Cortex of kidney (tissue), 1 donor: ENCODE measurements at places on chromosomes 4 and X.

GRCh38 chr4:71907782-71908181, 123.9 kb upstream of the GC start:
- DNase-seq, result no peak

- DNase-seq, result no peak
Observed at GRCh38 chr4:89998469-89999011, 103.9 kb downstream of the MMRN1 start.

DNA sequence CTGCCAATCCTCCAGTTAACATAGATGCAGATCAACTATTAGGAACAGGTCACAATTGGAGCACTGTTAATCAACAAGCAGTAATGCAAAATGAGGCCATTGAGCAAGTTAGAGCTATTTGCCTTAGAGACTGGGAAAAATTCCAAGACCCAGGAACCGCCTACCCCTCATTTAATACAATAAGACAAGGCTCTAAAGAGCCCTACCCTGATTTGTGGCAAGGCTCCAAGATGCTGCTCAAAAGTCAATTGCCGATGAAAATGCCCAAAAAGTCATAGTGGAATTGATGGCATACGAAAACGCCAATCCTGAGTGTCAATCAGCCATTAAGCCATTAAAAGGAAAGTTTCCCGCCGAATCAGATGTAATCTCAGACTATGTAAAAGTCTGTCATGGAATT, 20.5 kb upstream of the TRIM61 start:
- no peak for DNase-seq

DNA sequence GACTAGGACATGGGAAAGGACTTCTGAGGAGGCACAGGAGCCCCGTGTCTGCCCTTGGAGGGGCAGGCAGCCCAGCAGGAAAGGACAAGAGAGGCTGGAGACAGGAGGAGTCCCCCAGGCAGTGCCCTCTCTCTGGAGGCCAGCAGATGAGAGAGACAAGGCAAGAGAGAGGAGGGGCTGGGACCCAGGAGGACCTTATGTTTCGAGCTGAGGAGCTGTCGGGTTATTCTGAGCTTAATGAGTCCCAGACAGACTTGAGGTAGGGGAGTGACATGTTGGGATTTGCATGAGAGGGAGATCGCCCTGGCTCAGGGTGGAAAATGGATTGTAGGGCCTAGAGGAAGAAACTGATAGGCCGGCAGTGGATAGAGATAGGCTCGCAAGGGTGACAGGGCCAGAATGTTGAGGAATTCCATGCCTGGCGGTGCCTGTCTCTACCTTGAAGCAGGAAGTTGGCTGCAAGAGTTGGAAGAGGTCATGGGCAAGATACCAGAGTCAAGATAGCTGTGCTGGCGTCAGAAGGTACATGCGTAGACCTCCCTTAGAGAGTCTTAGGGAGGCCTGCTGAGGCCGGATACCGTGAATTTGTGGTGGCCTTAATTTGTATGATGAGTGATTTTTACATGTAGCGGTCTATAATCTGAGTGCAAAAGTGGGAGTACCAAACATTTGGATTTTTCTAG, 19.4 kb downstream of the STOX2 start:
- no peak for DNase-seq

DNA sequence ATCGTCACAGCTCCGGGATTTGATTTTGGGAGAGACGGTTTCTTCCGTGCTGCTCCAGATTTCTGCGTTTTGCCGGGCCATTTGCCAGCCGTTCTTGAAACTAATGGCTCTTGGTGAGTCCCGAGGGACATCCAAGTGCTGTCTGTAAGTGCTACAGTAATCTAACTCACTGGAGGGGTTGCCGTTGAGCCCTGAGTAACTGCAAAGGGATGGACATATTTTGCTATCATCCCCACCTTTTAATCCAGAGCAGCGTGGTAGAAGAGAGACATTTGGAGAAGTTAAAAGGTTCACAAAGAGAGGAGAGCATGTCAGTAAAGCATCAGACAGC, 88.9 kb upstream of the PDLIM3 start:
- no peak for DNase-seq

- no peak for DNase-seq
Observed at GRCh38 chrX:103817502-103817901, 14.6 kb downstream of the RAB9B start.

GRCh38 chr4:188336891-188337290, 197.7 kb downstream of the TRIML1 start:
- DNase-seq, result no peak

DNA sequence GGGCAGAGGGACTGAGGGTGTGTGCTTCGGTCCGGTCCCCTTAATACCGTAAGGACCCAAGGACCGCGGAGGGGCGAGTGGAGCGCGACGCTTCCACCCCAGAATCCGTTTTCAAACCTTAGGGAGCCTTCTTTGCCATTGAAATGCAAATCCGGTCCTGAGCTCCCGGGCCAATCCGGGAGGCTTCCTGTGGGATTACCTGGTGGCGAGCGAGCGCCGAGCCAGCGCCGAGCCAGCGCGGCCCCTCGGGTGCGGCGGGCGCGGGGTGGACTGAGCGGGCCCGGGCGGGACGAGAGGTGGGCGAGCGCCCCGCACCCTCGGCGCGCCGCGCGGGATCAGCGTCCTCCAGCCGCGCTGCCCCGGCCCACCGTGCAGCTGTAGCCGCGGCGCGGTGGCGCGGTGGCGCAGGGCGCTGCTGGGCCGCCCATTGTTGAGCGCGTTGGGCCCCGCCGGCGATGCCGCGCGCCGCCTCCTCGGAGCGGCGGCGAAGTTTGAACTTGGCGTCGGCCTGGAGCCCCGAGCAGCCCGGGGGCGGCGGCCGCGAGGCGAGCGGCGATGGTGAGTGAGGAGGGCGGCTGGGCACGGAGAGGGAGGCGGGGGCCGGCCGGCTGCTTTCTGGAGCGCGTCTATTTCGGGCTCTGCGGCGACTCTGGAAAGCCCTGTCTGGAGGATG, 208.7 kb downstream of the SOWAHB start:
- peak; percentile 11 for DNase-seq

DNA sequence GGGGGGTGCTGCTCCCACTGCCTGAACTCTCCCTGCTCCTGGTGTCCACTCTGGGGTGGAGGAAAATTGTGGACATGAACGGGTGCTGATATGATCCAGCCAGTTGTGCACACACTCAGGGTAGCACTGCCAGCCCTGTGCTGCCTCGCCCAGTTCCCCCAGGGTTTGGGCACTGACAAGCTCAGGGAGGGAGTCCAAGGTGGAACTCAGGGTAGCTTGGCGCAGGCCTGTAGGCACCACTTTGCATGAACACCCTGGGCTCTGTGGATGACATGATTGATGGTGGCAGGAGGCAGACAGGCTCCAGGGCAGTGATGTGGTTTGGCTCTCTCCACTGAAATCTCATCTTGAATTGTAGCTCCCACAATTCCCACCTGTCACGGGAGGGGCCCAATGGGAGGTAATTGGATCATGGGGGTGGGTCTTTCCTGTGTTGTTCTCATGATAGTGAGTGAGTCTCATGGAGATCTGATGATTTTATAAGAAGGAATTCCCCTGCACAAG, 572.0 kb upstream of the PABPC4L start:
- no peak for DNase-seq

GRCh38 chr4:173051232-173051631, 117.4 kb upstream of the GALNT7 start:
- no peak for DNase-seq
